Fibroblast of lung (primary cell): ENCODE measurements at places on chromosomes 3 and 15. TPM values are rescaled to one million over a fixed set of nuclear protein-coding genes. Genes with fewer than 3 reads are reported as not detected.

The CCR9 gene
- total RNA-seq, result not detected in 2 replicates

The FAM227B gene
- 5.4 and 9.7 TPM in 2 replicates for total RNA-seq

DNA sequence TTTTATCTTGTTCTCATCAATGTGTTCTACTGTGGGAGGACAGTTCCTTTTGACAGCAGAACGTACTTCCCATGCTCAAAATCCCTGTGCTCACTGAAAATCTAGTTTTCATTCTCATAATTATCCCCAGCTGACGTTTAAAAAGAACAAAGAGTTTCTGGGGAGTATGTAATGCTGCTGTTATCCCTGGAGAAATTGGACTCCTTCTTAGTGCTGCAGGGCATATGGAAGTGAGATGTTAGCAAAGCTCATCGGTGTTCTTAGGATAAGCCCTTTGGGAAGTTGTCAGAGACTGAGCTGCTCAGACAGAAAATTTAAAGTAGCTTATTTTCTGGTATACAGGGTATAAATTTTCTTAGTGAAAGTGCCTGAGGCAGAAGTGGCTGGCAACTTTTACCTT, 66.5 kb downstream of the CDAN1 start:
- DNase-seq, result no peak

The GATM gene
- 0.17 and 0.26 TPM in 2 replicates for total RNA-seq

GRCh38 chr3:194298331-194299227, 52.5 kb downstream of the CPN2 start:
- no peak for DNase-seq

The FOXB1 gene
- total RNA-seq, result not detected in 2 replicates

- DNase-seq, result no peak
Observed at GRCh38 chr15:51252671-51253070, 85.7 kb downstream of the CYP19A1 start.

The NANOGP8 gene
- total RNA-seq, result not detected in 2 replicates

DNA sequence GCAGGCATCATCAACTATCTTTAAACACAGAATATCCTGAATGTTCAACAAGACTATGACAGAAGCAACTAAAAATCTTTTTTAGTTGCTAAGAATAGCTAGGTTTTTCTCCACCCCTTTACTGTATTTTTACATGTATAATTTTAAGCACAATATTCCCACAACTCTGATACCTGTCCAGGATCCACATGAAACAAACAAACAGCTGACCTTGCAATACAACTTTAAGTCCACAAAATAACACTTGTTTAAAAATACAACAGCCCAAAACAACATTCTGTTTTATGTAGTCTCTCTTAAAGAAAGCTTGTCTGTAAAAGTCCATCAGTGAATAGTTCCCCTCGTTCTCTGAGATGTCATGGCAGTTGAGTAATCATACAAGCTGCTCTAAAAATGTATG, 41.1 kb downstream of the IFT57 start:
- DNase-seq, result peak; percentile 11

- DNase-seq, result no peak
Observed at GRCh38 chr3:35335703-35336102, 303.6 kb upstream of the ARPP21 start.

- no peak for DNase-seq
Observed at GRCh38 chr15:81783586-81783985, 262.2 kb downstream of the MEX3B start.

GRCh38 chr3:123141276-123141675, 60.5 kb upstream of the SEC22A start:
- DNase-seq, result no peak

DNA sequence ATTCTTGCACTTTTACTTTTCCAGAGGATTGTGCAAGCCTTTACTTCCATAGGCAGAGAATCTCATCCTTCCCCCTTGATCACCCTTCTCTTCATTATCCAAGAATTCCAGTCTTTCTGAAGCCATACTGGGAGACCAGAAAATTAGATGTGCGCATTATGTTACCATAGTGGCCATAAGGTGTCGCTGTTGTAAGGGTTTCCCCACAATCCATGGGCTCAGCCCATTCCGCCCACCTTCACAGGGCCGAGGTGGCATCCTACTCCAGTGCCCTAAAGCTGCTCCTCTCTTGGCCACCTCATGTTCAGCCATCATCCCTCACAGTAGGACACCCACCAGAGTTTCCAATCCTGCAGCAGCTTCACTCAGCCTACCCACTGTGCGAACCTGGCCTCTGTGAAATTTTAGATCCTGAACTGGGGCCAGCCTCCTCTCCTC, 35.0 kb downstream of the CTSH start:
- peak; percentile 54 for DNase-seq

The TICRR gene
- total RNA-seq, result 0.26 and 1.2 TPM in 2 replicates

The PIGZ gene
- total RNA-seq, result 0.51 and 0.66 TPM in 2 replicates

- no peak for DNase-seq
Observed at GRCh38 chr3:40720341-40720740, 195.6 kb downstream of the ZNF621 start.

DNA sequence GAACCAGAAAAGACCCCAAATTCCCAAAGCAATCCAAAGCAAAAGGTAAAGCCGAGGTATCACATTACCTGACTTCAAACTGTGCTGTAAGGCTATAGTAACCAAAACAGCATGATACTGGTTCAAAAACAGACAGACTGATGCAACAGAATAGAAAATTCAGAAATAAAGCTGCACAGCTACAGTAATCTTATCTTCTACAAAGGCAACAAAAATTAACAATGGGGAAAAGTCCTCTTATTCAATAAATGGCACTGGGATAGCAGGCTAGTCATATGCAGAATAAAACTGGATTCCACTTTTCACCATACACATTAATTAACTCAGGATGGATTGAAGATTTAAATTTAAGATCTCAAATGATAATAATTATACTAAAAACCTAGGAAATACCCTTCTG, 392.6 kb upstream of the CBLB start:
- DNase-seq, result peak; percentile 28
